Kidney glomerular epithelial cell (primary cell): ENCODE measurements at places on chromosomes 16 and 17.

DNA sequence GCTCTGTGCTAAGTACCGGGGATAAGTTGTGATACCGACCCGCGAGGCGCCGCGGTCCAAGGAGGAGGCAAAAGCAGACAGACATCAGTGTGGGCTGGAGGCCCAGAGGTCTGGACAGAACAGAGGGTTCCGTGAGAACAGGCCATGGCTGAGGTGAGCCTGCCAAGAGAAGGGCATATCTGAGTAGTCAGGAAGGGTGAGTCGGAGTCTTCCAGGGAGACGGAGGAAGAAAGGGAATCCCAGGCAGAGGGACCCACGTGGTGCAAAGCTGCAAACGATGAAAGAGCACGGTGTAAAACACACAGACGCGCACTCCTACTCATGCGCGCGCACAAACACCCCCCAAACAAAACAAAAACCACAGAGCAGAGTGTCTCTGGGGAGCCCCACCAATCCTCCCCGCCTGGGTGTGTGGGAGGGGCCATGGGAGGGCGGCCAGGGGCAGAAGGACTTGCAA lies 18.1 kb downstream of the RHBDL3 start:
- DNase-seq: no peak

GRCh38 chr17:79732804-79733691 lies 2.3 kb downstream of the ENPP7 start:
- no peak for DNase-seq

- no peak for DNase-seq
Observed at GRCh38 chr16:79795556-79795955, 195.0 kb upstream of the MAF start.

DNA sequence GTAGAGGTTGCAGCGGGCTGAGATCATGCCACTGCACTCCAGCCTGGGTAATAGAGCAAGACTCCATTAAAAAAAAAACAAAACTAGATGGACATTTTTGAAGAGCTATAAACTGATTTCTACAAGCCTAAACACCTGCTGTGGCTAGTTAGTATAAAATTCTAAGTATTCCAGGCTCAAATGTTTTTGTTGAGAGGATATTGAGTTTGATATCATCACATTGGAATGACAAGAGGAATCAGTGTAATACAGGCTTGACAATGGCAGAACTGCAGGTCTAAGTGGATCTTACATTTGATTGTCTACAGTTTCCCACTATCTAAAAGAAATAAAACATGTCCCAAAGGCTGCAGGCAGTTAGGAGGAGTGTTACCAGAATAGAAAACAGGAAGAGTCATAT lies 23.9 kb upstream of the DLX3 start:
- peak; percentile 4 for DNase-seq

- DNase-seq: no peak
Observed at GRCh38 chr17:55794725-55795482, 44.1 kb downstream of the PCTP start.
